ENCODE measurements at places on chromosomes 3 and 15. TPM values are rescaled to one million over a fixed set of nuclear protein-coding genes. Genes with fewer than 3 reads are reported as not detected.

Gene STX19
- not detected for total RNA-seq

Gene CFAP100
- not detected for total RNA-seq

Gene LSMEM2
- total RNA-seq, result not detected

Gene KCNH8
- under 0.01 TPM for total RNA-seq

Gene ACSBG1
- not detected for total RNA-seq

Gene WDR93
- total RNA-seq, result 0.17 TPM

Gene OCA2
- total RNA-seq, result not detected

Gene POLR2H
- 59.6 TPM for total RNA-seq

Gene CACNA2D2
- under 0.01 TPM for total RNA-seq

Gene ST3GAL6
- total RNA-seq, result 2.6 TPM

Gene GBE1
- 232 TPM for total RNA-seq

Measured in fibroblast of lung (primary cell).